NCI-H187 (cell line): ENCODE measurements at places on chromosomes 1 and 21.

DNA sequence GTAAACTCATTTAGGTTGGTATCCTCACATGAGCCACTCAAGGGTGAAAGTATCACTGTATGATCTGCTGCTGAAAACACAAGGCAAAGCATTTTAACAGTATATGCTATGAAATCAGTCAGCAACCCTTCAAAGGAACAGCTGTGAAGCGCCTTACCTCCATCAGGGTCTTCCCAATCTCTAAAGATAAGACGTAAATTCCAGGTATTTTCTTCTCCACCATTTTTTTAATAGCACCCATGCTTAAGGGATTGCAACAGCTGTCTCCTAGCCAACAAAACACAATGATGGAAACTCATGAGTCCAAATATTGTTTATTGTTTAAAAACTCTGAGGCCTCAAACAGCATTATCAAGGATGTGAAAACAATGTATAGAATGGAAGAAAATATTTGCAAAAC lies 4.8 kb downstream of the PPT1 start:
- DNase-seq = no peak

- DNase-seq = no peak
Observed at GRCh38 chr1:200128944-200129879, 101.7 kb downstream of the NR5A2 start.

DNA sequence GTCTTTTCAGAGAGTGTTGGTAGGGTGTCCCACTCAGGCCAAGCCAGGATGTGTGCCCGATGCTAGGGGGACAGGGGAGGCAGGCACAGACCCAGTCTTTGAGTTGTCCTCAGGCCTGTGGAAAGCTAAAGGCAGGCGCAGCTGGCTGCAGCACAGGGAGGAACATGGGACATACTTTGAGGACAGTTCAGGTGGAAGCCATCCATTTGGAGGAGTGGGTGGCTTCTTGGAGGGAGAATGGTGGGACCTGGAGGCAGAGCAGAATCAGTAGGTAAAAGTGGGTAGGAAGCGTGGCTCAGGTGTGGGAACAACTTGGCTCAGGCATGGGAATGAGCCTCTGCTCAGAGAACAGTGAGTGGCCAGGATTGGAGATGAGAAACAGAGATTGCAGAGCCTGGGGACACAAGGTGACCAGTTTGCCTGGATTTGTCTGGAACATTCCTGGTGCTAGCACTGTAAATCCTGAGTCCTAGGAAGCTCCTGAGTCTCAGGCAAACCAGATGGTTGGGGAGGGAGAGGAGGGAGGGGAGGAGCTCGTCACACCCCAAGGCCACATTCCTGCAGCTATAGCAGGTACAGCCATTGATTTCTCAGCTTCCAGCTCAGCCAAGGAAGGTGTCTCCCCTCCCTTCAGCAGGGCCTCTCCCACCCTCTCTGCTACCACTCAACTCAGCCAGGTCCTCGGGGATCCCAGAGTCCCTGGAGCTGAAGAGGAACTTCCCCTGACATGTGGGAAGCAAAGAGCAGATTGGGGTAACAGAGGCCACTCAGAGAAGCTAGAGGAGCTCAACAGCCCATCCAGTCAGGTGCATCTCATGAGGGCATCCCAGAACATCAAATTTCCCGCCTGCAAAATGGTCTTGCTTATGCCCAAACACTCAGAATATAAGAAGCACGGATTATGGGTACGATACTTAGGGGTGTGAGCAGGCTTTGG lies 65.2 kb upstream of the TINAGL1 start:
- DNase-seq = no peak

GRCh38 chr1:172609528-172609927 lies 49.4 kb upstream of the FASLG start:
- DNase-seq = no peak

GRCh38 chr1:27894521-27894920 lies 22.2 kb downstream of the THEMIS2 start:
- no peak for DNase-seq

DNA sequence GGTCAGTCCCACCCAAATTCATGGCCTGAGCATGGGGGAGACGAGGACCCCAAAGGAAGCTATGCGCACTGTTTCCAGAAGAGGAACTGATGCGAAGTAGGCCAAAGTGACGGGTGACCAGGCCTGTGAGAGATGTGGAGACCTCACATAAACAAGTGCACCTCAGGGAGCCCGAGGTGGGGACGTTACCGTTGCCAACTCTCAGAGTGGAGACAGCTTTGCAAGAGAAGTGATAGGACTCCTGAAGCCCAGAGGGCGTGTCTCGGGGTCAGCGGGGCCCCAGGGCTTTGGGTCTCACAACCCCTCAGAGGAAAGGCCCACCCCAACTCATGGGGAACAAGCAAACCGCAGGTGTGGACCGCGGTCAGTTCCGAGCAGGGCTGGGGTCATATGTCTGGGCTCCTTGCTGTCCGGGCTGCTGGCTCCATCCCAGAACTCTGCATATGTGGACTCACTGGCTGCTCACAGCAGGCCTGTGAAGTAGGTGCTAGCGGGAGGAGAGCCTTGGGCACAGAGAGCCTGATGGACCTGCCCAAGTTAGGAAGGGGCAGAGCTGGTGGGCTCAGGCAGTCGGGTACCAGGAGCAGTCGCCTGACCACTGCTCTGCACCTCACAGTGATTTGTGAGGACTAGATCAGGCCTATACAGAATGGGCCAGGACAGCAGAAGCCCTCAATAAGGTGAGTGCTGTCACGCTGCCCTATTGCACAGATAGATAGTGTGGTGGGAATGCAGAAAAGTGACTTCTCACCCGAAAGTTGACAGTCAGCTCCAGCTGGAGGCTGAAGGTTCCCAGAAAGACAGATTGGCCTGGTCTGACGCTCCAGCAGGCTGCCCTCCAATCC lies 26.2 kb downstream of the STUM start:
- no peak for DNase-seq

DNA sequence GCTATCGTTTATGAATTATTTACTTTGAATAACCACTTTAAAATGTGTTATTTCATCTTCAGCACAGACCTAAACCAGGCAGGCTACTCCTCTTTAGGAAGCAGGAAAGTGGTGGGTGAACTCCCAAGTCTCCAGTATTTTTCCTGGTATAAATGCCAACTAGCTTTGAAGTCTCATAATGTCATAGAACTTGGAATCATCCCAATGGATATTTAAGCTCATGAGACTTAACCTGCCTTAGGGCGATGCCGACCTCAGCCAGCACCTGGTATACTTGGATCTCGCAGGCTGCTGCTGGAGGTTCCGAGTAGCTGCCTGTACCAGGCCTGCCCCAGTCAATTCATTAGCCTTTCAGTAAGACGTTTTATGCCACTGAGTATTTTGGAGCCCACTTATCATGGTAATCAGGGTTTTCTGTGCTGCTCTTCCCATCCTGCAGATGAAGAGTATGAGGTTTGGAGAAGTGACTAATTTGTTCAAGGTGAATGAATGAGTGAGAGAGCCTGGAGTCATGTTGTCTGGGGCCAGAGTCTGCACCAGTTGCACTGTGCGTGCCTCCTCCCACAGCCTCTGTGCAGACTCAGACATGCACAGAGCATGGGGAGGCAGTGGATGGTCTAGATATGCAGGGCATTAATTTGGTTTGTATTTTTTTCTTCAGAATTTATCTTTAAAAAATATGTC lies 34.9 kb downstream of the VANGL1 start:
- no peak for DNase-seq

- DNase-seq = no peak
Observed at GRCh38 chr1:156591181-156591431, 470 bp upstream of the NAXE start.

DNA sequence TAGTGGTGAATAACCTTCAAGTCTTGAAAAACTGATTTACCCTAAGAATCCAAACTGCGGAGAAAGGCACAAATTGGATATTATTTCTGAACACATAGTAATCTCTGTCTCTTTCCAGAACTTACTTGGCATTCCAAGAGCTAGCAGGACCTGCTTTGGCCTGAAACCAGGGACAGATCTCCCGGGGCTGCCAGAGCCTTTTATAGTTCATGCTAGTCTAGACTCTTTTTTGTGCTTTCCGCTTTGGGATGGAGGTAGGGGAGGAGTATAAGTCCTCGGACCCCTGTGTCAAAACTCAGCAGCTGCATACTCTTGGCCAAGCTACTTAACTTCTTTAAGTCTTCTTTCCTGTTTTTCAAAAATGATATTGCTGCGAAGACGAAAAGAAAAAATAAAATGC lies 3.8 kb upstream of the RYR2 start:
- DNase-seq = no peak

GRCh38 chr21:29305561-29305960 lies 6.8 kb downstream of the BACH1 start:
- DNase-seq = no peak

GRCh38 chr1:1264868-1265272 lies 8.8 kb downstream of the UBE2J2 start:
- no peak for DNase-seq

- peak; percentile 10 for DNase-seq
Observed at GRCh38 chr21:46325073-46325912, 1.3 kb downstream of the PCNT start.

DNA sequence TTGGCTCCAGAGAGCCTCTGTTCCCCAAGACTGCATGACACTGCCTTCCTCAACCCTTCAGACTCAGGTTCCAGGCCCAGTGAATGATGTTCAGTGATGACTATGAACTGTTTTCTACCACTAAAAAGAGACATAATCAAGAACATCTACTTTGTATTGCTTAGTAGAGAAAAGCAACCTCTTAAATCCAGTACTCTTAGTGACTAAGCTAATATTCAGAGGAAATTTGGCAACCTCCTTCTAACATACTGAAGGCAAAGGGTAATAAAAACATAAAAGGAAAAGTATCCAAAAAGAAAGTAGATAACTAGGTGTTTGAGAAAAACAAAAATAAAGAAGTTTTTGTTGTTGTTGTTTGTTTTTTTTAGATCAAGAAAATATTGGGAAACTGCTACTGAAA lies 153.3 kb upstream of the RUNX1 start:
- DNase-seq = no peak

DNA sequence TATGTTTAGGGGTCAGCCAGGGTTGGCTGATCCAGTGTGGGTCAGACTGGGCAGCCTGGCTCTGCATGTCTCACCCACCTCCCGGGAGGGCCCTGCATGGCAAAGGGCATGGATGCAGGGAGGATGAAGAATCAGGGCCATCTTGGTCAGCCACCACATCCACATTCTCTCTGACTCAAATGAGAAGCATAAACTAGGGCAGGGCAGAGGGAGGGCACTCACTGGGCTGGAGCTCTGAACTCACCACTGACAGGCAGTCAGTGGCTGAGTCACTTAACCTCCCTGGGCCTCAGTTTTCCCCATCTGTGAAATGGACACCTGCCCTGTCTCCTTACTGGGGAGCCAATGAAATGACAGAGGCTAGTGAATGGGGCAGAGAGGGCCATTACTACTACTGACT lies 4.3 kb upstream of the CELA2A start:
- DNase-seq = no peak

DNA sequence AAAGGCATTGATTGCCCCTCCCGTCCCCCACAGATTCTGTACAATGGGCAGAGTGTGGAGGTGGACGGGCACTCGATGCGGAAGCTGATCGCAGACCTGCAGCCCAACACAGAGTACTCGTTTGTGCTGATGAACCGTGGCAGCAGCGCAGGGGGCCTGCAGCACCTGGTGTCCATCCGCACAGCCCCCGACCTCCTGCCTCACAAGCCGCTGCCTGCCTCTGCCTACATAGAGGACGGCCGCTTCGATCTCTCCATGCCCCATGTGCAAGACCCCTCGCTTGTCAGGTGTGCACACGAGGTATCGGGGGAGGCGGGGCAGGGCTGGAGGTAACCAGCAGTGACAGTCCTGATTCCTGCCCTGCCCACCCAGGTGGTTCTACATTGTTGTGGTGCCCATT lies 44.8 kb upstream of the KDM4A start:
- DNase-seq = no peak

- no peak for DNase-seq
Observed at GRCh38 chr1:28190996-28191645, 14.6 kb upstream of the PTAFR start.

GRCh38 chr1:212611000-212611948 lies 2.7 kb downstream of the ATF3 start:
- DNase-seq = no peak

DNA sequence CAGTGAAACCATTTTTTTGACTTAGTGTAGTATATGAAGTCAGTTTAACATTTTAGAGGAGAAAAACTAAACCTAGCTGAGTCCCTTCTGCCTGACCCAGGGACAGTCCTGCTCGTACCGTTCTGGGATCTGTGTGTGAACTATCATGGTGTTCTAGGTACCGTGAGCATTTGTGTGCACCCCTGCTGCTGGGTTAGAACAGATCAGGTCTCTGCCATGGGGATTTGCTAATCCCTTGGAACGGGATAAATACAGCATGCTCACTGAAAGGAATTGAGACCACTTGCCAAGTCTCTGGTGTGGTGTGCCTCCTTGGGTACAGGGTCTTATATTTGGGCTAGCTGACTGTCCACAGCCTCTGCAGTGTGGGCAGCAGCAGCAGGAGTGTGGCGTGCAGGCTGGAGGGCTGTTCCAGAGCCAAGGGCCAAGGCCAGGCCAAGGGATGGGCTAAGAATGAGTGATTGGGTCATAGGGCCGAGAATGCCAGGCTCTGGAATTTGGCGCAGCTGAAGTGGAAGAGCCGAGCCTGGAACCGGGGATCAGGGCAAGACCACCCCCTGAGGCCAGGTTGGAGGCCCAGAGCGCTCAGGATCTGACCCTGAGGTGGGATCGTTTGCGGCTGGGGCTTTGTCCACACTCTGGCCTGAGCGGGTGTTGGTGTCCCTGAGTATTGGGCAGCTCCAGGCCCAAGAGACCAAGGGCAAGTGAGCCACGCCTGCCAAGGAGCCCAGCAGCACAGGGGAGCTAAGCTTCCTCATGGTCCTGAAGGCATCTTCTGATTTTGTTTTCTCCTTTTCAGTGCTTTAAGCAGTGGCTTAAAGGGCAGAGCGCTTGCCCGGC lies 66.3 kb downstream of the VPS26C start:
- no peak for DNase-seq

GRCh38 chr1:2157856-2158255 lies 36.7 kb downstream of the FAAP20 start:
- DNase-seq = no peak

DNA sequence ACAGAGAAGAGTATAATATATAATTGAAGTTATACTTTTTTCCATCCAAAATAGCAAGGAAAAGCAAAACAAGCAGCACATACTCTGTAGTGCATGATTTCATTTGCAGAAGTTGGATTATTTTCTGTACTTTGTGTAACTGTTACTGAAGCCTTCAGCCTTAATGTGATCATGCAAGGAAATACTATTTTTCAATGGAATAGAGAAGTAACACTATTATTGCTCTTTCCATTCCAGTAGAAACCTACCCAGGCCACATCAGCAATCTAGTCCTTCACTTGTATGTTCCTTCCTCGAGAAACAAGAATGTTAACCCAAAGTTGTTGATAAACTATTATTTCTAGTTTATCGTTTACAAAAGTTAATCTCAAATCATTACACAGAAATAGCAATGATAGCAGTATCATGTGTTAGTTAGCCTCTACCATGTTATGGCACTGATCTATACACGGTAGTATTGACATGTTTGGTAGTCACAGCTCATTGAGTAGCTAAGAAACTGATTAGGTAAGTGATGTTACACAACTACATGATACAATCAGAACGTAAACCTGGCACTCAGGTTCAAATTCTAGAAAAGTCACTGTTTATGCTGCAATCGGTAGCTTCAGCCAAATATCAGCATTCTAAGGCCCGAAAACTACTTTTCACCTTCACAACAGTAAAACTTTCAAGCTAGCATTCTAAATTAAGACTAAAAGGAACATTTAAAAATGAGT lies 37.6 kb upstream of the CHRM3 start:
- DNase-seq = no peak

- DNase-seq = no peak
Observed at GRCh38 chr1:35619237-35620121, 21.8 kb downstream of the PSMB2 start.
